ENCODE measurements at places on chromosomes 7 and 10.

DNA sequence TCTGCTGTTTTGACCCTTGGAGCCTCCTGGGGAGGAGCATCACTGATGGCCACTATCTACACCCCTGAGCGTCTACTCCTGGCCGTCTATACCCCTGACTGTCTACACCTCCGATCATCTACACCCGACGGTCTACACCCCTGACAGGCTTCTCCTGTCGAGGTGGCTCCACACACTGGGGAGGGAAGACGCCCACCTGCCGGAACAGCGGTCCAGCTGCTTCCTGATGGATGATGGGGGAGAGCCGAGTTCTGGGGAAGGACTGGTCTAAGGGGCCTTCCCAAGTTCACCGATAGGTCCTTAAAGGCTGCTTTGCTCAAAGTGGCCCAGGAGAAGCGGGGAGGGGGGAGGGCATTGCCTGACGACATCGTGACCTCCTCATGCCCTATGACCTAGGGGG is 39.4 kb downstream of the GBX1 start:
- no peak for DNase-seq

- DNase-seq, result no peak
These were observed 298.9 kb upstream of the HPS1 start for GRCh38 chr10:98745645-98746044.

GRCh38 chr7:104664648-104665047 is 336.2 kb downstream of the LHFPL3 start:
- no peak for DNase-seq

GRCh38 chr10:132839061-132839460 is 53.1 kb upstream of the NKX6-2 start:
- DNase-seq, result no peak

- DNase-seq, result no peak
These were observed 19.4 kb upstream of the PAX2 start for GRCh38 chr10:100725869-100726426.

DNA sequence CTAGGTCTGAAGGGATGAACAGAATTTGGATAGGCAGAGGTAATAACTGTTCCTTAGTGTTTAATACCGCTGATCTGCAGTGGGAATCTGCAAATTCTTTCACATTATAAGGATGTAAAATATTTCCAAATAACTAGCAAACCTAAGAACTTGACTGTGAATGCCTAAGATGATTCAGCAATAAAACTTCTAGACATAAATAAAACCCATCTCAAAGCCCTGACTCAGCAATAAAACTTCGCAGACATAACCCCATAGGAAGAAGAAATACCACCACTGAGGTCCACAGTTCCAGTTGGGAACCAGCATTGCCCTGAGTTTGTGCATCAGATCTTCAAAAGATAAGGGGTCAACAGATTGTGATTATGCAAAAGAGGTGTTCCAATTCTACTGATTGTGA is 354.2 kb downstream of the GFRA1 start:
- no peak for DNase-seq

DNA sequence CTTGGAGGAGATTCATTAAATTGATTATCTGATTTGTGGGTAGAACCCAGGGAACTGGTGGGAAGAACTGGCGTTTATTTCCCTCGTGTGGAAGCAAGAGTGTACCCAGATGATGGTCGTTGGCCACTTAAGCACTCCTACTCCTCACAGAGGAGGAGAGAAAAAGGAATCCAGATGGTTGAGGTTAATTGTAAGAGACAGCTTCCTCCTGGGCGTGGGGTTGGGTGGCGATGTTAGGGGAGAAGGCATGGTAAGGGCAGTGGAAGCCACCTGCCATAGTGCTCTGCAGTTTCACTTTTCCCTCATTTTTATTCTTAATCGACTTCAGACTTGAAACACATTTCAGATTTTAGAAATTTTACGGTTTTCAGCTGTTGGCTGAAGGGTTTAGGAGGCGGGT is 104.1 kb downstream of the DOCK1 start:
- no peak for DNase-seq
